ENCODE measurements at places on chromosomes 11 and 22.

DNA sequence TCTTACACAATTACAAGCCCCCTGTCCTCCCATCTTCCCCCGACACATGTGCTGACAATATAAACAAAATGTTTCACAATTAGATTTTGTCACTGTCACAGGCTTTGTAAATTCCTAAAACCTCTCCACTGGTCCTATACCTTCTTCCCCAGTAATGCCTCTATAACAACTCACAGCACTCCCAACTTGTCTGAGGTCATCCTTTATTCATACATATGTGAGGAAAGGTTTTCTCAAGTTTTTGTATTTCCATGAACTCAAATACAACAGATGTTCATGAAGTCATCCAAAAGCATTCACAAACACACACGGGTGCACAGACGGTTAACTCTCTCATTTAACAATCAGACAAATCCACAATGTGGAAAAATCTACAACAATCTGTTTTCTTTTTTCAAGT is 1.9 kb downstream of the OR52H1 start:
- DNase-seq: no peak

- no peak for DNase-seq
Observed at GRCh38 chr11:43567396-43567975, 113.1 kb upstream of the HSD17B12 start.

DNA sequence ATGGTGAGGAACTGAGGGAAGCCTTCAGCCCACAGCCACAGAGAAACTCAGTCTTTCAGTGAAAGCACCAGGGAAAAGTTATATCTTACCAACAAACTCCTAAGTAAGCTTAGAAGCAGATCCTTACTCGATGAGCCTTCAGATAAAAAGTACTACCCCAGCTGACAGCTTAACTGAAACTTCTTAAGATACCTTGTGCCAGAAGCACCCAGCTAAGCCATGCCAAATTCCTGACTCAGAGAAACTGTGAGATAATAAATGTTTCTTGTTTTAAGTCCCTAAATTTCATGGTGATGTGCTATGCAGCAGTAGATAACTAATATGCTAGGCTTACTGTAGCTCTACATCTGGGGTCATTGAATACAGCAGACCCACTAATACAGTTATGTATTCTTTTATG is 2025.0 kb downstream of the LRRC4C start:
- no peak for DNase-seq

- no peak for DNase-seq
Observed at GRCh38 chr11:196786-197731, 4.2 kb downstream of the SCGB1C1 start.

GRCh38 chr11:77602381-77603088 is 12.8 kb downstream of the AQP11 start:
- peak; percentile 93 for DNase-seq

DNA sequence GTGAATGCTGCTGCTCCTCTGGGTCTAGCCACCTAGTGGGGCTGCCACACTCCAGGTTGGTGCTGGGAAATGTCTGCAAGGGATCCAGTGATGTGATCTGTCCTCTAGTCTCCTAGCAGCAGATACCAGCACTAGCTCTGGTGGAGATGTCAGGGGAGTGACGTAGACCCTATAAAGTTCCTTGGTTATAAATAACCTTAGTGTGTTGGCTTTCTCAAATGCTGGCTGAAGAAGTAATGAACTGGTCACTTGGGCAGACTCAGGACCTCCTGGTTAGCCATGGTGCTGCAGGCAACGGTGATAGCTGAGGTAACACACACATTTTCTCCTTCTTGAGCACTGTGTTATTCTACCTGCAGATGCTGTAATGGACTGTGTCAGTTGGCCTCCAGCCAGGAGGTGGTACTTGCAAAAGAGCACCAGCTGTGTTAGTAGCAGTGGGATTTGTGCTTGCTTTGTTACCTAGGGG is 35.5 kb downstream of the BBOX1 start:
- DNase-seq: no peak

DNA sequence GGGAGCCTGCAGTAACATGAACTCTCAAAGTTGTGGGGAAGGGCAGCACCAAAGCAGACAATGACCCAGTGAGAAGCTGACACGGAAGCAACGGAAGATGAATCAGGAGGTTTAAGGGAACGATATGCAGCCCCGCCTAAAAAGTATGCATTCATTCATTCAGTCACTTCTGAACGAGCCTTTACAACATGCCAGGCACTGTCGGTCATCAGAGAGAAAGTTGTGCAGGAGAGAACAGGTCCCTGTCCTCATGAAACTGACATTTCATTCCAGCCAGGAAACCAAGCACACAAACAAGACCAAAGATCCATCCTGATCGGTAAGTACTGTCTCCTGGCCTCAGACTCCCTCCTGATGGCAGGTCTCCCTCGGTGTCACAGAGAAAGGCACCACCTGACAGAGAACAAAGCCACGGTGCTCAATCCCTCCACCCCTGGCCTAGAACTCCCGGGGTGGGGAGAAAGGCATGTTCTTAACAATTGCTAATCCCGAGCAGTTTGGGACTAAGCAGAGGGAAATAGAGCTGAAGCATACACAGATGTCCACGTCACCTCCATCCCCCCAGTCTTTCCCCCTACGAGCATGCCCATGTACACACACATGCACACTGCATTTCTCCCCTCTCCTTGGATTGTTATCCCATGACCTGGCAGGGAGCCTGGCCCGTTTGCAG is 49.3 kb downstream of the LRFN4 start:
- no peak for DNase-seq

- no peak for DNase-seq
Observed at GRCh38 chr11:86955111-86955360, 159 bp downstream of the FZD4 start.

DNA sequence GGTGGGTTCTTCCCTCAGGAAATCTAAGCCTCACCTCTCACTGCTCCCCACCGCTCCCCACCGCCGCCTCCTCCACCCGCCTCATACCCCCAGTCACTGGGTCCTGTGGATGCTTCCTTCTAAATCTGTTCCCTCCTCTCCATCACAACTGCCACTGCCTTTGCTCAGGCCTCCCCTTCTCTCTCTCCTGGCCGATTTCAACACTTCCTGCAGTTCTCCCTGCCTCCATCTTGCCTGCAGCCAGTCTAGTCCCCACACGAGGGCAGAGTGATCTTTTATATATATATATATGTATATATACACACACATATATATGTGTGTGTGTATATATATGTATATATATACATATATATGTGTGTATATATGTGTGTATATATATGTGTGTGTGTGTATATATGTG is 27.8 kb downstream of the CREB3L1 start:
- no peak for DNase-seq

DNA sequence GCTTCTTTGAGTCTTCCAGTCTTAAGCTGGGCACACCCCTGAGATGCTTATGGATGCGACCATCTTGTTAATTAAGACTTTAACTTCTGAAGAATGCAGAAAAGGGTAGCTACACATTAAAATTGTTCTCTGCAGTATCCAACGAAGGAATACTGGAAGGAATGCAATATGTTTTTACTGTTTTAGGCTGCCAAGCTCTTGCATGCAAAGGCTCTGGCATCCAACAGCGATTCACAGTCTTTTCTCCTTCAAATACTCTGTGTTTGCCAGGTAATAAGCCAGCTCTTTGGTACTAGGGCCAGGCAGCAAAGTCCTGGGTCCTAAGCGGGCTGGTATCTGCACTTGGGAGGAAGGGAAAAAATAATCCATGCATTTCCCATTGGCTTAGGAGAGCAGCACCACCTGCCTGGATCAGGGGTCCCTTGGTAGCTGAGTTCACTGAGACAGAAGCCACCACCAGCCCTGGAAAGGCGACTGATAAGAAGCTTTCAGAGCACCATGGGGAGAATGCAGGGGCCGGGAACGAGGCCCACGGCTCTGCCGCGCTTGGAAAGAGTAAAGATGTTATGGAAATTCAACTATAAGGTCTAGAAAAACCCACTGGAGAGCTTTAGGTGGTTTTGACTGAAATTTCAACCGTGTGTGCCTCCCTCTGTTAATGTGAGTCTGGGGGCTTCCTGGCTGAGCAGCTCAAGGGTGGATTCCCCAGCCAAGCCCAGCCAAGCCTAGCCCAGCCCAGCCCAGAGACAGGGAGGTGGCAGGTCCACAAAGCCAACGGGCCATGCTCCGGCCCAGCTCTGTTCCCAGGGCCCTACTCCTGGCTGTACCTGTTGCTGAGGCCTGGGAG is 67.0 kb upstream of the CCND1 start:
- DNase-seq: no peak

GRCh38 chr11:6300325-6300724 is 20.0 kb downstream of the CAVIN3 start:
- no peak for DNase-seq
